ENCODE measurements at places on chromosomes 4 and X. TPM values are rescaled to one million over a fixed set of nuclear protein-coding genes. Genes with fewer than 3 reads are reported as not detected.

DNA sequence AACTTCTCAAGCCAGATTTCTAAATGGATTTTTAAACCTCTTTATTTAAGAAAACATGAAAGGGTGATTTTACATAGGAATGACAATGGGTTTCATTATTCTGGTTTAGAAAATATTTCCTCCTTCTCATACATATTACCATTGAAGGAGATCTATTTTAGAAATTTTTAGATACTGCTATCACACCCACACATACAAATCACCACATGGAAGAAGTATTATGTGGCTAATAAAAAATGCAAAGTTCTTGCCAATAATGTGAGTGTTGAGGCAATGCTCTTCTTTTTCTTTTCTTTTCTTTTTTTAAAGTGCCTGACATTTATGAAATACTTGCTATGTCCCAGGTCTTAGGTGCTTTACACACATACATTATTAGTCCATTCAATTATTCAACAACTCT, 6.8 kb downstream of the STAP1 start:
- no peak for DNase-seq

GRCh38 chr4:116520886-116521285, 564.5 kb downstream of the TRAM1L1 start:
- DNase-seq, result no peak

DNA sequence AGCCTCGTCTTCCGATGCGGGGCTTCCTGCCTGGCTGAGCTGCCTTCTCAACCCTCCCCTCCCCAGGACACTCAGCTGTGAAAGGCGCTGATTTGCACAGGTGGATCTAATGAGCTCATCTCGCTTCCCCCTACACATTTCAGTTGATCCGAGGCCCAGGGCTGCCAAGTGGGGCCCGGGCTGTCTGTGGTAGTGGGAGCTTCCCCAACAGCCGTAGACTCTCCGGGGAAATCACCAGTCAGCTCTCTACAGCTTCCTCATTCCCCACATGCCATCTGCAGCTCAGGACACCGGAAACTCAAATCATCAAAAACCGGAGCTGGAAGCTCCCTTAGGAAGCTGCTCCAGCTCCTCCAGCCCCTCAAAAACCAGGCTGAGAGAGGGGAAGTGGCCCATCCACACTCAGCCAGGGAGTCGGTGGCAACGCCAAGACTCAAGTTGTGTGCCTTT, 56.2 kb downstream of the SMIM20 start:
- peak; percentile 41 for DNase-seq

DNA sequence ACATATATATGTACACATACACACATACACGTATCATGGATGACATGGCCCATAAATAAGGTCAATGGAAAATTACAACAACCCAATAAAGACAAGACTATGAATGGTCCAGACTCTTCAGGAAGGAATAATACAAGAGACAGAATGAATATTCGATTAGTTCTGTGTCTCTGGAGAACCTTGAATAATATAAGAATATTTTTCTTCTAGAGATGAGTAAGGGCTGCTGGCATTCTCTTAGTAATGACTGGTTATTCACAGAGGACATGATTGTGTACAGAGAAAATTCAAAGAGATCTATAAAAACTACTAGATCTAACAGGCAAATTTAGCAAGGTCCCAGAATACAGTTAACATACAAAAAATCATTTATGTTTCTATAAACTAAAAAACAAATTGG, 23.3 kb downstream of the SPIN4 start:
- DNase-seq, result no peak

DNA sequence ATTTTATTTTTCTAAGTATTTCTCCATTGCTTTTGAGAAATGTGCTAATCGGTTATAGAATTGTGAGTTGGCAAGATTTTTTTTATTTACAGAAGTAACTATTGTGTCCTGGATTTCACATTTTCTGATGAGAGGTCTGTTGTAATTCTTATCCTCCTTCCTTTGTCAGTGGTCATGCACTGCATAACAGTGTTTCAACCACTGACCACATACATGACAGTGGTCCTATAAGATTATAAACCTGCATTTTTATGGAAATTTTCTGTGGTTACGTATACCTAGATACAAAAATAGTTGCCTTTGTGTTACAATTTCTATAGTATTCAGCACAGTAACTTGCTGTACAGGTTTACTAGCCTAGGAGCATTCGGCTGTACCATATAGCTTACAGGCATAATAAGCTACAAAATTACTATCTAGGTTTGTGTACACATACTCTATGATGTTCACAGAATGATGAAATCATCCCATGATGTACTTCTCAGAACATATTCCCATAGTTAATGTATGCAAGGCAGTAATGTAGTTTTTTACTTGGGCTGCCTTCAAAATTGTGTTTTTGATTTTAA, 47.8 kb downstream of the APELA start:
- no peak for DNase-seq

- DNase-seq, result peak; percentile 33
These were observed 388.4 kb upstream of the SPOCK3 start for GRCh38 chr4:167622481-167623240.

DNA sequence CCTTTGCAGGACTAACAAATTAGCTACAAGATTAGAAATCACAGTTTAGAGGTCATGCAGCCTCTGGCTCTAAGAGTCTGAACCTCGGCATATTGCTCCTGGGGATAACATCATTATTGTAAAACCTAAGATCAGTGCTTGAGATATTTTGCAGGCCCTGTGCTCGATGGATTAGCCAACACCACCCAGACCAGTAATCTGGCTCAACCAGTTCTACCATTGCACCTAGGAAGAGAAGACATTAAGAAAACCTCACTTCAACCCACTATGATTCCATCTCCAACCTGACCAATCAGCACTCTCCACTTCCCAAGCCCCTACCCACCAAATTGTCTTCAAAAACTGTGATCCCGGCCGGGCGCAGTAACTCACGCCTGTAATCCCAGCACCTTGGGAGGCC, 43.6 kb downstream of the WFS1 start:
- DNase-seq, result no peak

DNA sequence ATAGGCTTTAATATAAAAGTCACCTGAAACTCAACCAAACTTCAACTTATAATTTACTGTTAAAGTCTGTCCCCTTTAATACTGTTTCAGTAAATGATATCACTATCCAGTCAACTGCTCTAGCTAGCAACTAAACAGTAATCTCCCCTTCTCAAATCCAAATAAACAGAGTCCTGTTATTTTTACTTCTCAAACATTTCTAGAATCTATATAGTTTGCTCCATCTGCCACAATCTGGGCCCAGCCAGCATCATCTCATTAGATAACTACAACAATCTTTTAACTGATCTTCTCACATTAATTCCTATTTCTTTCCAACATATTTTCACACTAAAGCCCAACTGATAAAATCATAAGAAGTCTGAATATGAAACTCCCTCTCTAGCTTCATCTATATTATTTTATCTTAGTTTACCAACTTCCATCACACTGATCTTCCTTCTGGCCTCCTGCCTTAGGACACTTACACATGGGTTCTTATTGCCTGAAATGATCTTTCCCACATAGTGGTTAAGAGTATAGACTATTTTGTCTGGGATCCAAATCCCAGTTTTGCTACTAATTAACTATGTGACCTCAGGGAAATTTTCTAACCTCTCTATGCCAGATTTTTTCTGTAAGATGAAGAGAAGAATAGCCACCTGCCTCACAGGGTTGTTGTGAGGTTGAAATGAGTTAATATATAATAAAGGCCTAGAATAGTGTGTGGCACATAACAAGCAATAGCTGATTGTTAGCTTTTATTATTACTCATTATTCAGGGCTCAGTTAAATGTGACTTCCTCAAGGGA, 18.6 kb downstream of the TBCK start:
- no peak for DNase-seq

DNA sequence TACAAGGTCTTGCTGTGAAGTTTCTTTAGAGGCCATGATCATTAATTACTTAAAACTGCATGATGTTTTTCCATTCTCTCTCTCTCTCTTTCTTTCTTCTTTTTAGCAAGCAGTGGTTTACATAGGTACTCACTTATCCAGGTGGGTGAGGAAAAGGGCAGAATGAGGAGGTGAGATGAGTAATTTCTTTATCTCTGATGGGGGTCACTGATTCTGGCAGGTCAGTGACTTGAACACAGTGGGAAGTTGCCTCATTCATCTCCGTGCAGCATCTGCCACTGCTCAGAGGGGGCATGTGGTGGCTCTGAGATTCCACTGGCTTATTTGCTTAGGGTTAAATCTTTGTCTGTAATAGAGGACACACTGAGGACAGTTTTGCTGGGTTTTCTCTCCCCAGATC, 62.6 kb downstream of the FAM114A1 start:
- no peak for DNase-seq

- DNase-seq, result no peak
These were observed 39.2 kb upstream of the USP9X start for GRCh38 chrX:41045960-41046567.

DNA sequence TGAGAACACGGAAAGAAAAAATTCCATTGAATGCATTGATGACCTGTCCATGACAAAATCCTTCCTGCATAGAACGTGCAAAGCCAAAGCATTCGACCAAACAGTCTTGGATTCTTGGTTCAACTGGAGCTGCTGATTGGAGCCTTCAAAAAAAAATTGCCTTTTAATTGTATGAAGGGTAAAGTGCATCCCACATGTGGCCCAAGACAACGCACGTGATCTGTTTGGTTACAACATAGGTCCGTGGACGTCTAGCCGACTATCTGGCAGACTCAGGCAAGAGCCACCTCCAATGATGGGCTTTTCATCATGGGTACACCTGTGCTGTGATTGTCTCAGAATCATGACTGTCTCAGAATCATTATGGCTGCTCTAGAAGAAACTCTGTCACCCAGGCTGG, 52.3 kb downstream of the SHOX start:
- no peak for DNase-seq

GBA3 gene
- not detected for total RNA-seq

MAGEC3 gene
- not detected for total RNA-seq

ARHGEF6 gene
- total RNA-seq, result 22.0 TPM

CPZ gene
- total RNA-seq, result 0.91 TPM

IL9R gene
- total RNA-seq, result 1.7 TPM
